AG04450 (cell line): ENCODE measurements at places on chromosomes 5 and 9. TPM values are rescaled to one million over a fixed set of nuclear protein-coding genes. Genes with fewer than 3 reads are reported as not detected.

GRCh38 chr5:32153723-32154122 is 20.4 kb downstream of the GOLPH3 start:
- no peak for DNase-seq

DNA sequence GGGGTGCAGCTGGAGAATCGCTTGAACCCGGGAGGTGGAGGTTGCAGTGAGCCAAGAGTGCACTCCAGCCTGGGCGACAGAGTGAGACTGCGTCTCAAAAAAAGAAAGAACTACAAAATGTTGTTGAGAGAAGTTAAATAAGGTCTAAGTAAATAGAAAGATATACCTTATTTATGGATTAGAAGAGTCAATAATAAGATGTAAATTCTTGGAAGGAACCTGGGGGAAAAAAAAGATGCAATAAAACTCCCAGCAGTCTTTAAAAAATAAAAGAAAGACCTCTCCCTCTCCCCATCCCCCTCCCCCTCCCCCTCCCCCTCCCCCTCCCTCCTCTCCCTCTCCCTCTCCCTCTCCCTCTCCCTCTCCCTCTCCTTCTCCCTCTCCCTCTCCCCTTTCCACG is 15.5 kb upstream of the FAF2 start:
- no peak for DNase-seq

GRCh38 chr5:378976-379742 is 57.6 kb downstream of the AHRR start:
- DNase-seq = no peak

DNA sequence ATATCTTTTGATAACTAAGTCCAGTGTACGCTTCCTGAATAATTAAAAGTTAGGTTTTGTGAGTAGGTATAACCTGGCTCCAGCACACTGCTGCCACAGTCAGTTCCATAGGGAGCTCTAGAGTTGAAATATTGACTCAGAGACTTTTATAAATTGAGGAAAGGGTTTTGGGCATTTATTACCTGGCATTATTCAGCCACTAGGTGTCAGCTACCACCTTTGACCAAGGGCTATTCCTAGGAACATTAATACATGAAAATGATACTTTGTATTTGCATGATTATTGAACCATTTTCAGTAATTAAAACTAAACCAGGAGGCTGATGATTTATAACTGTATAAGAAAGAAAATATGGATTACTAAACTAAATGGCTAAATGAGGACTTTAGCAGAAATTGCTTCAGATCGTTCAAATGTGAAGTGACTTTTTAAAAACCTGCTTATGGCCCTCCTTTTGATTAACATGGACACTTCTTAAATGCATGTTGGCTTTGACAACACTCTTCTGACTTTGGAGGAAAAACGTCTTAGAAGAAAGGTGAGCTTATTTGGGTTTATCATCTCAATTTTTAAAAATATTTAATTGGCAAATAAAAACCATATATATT is 83.0 kb downstream of the SMC2 start:
- DNase-seq = no peak

GRCh38 chr9:2872931-2873323 is 29.0 kb upstream of the PUM3 start:
- DNase-seq = no peak

GRCh38 chr9:13292782-13293181 is 13.3 kb upstream of the MPDZ start:
- DNase-seq = no peak

GRCh38 chr5:140142856-140143255 is 17.1 kb downstream of the IGIP start:
- DNase-seq = no peak

DNA sequence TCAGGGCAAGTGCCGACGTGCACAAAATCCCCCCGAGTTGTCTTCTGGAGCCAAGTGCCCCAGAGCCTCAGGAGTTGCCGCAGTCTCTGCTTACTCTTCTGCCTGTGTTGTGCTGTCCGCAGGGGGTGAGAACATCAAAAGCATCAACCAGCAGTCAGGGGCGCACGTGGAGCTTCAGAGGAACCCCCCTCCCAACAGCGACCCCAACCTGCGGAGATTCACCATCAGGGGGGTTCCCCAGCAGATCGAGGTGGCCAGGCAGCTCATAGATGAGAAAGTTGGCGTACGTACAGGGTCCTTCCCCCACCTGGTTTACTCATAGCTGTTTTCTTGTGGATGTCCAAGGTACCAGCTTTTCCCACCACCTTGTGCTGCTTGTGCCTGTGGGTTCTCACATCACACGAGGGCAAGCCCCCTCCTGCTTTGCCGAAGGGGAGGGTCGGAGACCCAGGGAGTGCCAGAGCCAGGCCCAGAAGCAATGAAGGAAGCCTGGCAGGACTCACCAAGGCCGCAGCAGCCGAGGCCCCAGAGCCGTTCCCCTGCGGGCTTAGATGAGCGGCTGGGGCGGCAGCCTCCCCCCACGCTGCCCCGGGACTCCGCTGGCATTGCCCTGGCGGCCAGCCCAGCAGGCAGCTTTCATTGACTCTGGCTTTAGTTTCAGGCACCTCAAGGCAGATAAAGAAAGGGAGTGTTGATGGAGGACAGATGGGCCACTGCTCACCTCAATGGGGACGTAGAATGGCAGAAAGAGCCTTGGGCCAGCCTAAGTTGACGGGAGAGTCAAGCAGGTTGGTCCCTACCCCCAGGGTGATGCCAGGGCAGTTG is 33.7 kb upstream of the PRDM12 start:
- DNase-seq = no peak

DNA sequence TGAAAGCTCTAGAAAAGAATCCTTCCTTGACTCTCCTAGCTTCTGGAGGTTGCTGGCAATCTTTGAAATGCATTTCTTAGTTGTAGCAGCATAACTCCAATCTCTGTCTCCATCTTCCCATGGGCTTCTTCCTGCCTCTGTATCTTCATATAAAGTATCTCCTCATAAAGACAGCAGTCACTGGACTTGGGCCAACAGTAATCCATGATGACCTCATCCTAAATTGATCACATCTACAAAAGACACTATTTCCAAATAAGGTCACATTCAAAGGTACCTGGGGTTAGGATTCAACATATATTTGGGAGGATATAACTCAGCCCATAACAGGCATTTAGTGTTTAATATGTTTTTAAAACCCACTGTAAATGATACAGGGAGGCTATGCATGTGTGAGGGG is 123.3 kb downstream of the MLLT3 start:
- no peak for DNase-seq

DNA sequence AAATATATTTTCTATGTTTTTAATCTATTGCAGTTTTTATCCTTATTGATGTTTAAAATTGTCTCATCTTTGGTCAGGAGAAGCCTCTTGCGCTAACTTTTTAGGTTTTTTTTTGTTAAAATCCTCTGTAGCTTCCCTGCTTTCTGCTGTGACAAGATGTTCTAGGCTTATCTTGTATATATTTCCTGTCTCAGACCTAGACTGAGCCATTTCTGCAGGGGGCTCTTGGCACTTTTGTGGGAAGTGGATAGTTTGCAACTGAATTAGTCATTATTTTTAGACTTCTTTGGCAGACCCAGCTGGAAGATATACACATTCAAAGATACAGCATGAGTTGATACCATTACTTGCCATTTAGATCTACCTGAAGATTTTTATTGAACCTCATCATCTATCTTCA is 28.8 kb downstream of the TCERG1 start:
- DNase-seq = no peak

GRCh38 chr5:91125916-91126315 is 257.2 kb downstream of the ARRDC3 start:
- no peak for DNase-seq

- DNase-seq = no peak
Measured at GRCh38 chr5:32138839-32139493, 35.2 kb downstream of the GOLPH3 start.

- DNase-seq = peak; percentile 57
Measured at GRCh38 chr9:122180633-122181032, 20.9 kb downstream of the MORN5 start.

PPP2R2B gene
- not detected in 2 replicates for polyA plus RNA-seq

FST gene
- polyA plus RNA-seq = 106 and 121 TPM in 2 replicates

SLC27A6 gene
- 0.04 TPM in 2 replicates for polyA plus RNA-seq

RFX3 gene
- polyA plus RNA-seq = 3.0 and 3.7 TPM in 2 replicates
